Uterus (tissue), 4 donors: ENCODE measurements at places on chromosomes 11 and 22. TPM values are rescaled to one million over a fixed set of nuclear protein-coding genes. Genes with fewer than 3 reads are reported as not detected.

FAM111A gene
- 65.2 TPM for total RNA-seq

HOATZ gene
- not detected for total RNA-seq

ENTHD1 gene
- total RNA-seq = not detected

MPPED2 gene
- 19.5 TPM for total RNA-seq

TCN2 gene
- total RNA-seq = 22.0 TPM

CSF2RB gene
- total RNA-seq = 3.5 TPM

MYO18B gene
- 0.41 TPM for total RNA-seq

OR52I1 gene
- not detected for total RNA-seq

VPS37C gene
- total RNA-seq = 24.3 TPM

MOGAT2 gene
- 0.29 TPM for total RNA-seq

XPNPEP3 gene
- 1.5 TPM for total RNA-seq

FGF4 gene
- not detected for total RNA-seq

NLRP14 gene
- total RNA-seq = 0.35 TPM

TRIOBP gene
- 102 TPM for total RNA-seq

ENDOD1 gene
- 35.0 TPM for total RNA-seq

PRR5L gene
- 7.7 TPM for total RNA-seq

GRIA4 gene
- total RNA-seq = 37.2 TPM

SWAP70 gene
- 11.5 TPM for total RNA-seq

CSNK2A3 gene
- total RNA-seq = 1.0 TPM

POTEH gene
- total RNA-seq = not detected

TPBGL gene
- 2.8 TPM for total RNA-seq

PHLDB1 gene
- total RNA-seq = 53.5 TPM

RAB39A gene
- 0.79 TPM for total RNA-seq

SLC6A5 gene
- not detected for total RNA-seq

GGTLC3 gene
- total RNA-seq = not detected

SGSM1 gene
- 2.3 TPM for total RNA-seq

OR51B6 gene
- total RNA-seq = not detected

KCNE3 gene
- total RNA-seq = 2.4 TPM

SCGB1D4 gene
- not detected for total RNA-seq

SCO2 gene
- total RNA-seq = 3.5 TPM

TAF10 gene
- total RNA-seq = 106 TPM

SPON1 gene
- total RNA-seq = 35.0 TPM

TRIM51 gene
- total RNA-seq = not detected

GAS2L1 gene
- total RNA-seq = 10.0 TPM

MAML2 gene
- 19.5 TPM for total RNA-seq

HTATIP2 gene
- 3.1 TPM for total RNA-seq

OR5AK2 gene
- total RNA-seq = not detected
